Right forelimb (tissue), 1 donor: ENCODE measurements at places on chromosomes 5 and 9.

DNA sequence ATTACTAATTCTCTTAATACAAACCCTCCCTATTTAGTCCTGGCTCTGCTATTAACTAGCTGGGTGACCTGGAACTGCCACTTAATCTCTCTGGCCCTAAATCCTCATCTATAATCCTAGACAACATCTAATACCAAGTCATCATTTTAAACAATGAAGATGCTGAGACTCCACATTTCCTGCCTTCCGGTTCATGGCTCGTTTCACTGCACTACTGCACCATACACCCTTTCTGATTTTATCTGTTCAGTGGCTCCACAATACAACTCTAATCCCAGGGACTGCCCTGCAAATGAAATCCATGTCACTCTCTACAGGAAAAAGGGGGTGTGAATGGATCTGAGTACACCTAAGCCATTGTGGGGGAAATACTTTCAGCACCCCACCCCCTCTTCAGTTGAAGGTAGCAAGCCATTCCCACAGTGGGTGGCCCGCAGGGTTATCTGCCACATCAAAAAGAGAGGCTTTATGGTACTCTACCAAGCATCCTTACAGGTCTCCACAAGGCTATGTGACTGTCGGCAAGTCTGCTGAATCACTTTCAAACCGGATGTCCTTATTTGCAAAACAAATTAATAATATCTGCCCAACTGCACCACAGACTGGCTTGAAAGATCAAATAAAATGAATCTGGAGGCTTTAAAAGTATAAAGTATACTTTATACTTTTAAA is 89.5 kb downstream of the EPB41L4A start:
- no peak for DNase-seq

DNA sequence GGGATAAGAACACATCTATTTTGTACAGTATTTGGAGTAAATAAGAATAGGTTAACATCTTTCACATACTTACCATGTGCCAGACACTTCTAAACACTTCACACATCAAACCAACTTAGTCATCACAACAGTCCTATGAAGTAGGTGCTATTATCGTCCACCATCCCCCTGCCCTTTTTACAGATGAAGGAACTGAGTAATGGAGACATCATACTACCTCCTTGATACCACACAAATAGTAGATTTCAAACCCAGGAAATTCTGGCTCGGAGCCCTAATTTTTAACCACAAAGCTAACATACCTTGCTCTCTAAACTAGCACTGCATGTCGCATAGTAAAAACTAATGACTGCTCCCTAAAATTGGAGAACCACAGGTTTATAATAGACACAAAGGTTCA is 4.2 kb upstream of the ZNF366 start:
- no peak for DNase-seq

- no peak for DNase-seq
Measured at GRCh38 chr5:138186002-138186447, 7.1 kb downstream of the KIF20A start.

DNA sequence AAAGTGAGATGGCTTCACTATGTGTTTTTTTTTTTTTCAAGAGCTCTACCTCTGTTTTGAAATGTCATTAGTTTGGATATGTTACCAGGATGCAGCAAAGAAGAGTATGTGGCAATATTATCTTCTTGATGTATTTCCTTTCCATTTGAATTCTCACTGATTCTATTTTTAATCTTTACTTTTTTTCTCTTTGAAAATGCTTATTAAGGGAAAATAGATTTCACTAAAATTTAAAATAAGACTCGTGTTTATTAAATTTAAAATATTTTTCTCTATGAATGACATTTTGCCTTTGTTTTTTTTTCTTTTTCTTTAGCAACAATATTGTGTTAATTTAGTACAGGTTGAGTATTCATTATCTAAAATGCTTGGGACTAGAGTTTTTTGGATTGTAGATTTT is 29.2 kb downstream of the TENT2 start:
- DNase-seq, result no peak

GRCh38 chr5:40385544-40385943 is 294.2 kb upstream of the PTGER4 start:
- no peak for DNase-seq

- DNase-seq, result no peak
Measured at GRCh38 chr5:159322180-159322579, 8.1 kb downstream of the IL12B start.

- no peak for DNase-seq
Measured at GRCh38 chr5:61435368-61435767, 103.3 kb downstream of the ZSWIM6 start.

GRCh38 chr5:43168175-43168574 is 23.9 kb upstream of the NIM1K start:
- DNase-seq, result no peak

GRCh38 chr5:59584858-59585846 is 308.4 kb downstream of the PDE4D start:
- no peak for DNase-seq

- no peak for DNase-seq
Measured at GRCh38 chr9:89502671-89503070, 4.8 kb upstream of the SEMA4D start.

DNA sequence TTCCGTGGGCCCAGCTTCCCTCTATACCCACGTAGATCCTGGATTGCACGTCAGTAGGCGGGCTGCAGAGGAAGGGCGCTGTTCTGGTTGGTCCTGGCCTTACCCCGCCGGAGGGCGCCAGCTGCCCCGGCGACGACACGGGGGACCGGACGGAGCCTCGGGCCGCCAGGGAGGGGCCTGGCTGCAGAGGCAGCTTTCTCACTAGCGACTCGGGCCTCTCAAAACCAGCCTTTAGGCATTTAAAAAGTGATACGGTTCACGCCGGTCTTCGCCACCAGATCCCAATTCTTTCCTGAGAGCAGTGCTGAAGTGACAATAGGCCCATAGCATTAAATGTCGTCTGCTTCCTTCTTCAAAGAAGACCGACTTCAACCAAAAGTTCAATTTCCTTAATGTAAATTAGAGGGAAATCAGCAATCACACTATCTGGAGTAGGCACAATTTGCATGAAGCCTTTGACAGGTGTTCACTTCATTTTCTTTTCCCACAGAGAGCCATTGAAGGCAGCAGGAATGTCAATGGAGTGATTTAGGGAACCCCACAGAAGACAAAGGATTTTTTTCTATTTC is 17.6 kb upstream of the UBE2D2 start:
- peak; percentile 60 for DNase-seq

DNA sequence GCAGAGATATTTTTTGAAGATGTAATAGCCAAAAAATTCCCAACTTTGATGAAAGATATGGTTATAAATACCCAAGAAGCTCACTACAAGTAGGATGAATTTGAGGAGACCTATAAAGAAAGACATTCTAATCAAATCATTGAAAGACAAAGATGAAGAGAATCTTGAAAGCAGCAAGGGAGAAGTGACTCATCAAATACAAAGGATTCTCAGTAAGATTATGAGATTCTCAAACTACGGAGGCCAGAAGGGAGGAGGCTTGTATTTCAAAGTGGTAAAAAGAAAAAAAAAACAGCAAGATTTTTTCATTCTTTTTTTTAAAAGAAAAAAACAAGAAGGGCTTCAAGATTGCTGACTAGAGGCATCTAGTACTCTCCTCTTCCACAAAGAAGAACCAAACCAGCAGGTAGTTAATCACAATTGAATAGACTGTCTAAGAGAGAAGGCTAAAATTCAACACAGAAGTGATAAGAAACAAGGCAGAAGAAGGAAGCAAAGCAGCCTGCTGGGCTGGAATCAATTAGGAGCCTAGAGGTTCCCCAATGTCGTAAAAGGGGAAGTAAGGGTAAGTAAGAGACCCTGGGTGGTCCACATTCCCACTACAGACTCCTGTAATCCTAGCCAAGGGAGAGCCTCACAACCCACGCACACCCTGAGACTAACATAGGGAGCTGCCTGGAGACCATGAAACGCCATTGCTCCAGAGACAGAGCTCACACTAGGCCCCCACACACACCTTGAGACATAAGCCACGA is 59.1 kb upstream of the NIPAL4 start:
- no peak for DNase-seq

- DNase-seq, result no peak
Measured at GRCh38 chr5:172173564-172174153, 14.4 kb downstream of the STK10 start.

GRCh38 chr5:107195890-107196395 is 474.8 kb downstream of the EFNA5 start:
- no peak for DNase-seq

- peak; percentile 95 for DNase-seq
Measured at GRCh38 chr9:128244837-128245231, 31.0 kb downstream of the GOLGA2 start.

GRCh38 chr5:128403333-128403732 is 134.7 kb downstream of the FBN2 start:
- no peak for DNase-seq

- DNase-seq, result no peak
Measured at GRCh38 chr5:65961633-65962032, 35.3 kb downstream of the ERBIN start.

DNA sequence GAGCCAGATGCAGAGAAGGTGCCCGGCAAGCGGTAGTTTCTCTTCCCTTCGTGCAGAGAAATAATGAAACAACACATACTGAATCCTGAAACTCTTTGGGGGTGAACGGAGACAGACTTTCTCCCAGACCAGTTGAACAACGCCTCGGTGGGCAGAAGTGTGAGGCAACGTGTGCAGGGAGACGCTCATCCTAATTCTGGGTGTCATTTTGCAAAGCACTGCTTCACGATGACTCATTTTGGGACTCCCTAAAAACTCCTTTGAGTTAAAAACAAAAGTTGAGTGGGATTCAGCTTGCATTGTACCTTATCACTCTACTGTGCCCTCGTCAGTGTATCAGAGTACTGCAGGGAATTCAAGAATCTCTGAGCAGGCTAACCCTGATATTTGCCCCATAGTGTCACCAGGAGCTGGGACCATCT is 3.5 kb upstream of the NEK6 start:
- DNase-seq, result no peak

DNA sequence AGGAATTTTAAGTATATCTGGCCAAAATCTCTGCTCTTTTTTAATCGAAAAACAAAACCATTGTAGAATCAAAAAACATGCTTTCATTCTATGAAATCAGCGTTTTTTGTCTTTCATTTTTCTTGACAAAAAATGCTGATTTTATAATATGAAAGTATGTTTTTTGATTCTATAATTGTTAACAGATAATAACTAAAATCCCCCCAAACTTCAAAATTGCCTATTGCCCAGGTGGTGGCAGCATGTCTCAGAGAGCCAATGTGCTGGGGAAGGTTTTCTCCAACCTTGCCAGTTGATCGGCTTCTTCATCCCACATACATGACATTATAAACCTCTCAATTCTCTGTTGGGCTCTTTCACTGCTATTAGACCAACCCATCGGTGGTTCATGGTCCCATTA is 5.1 kb upstream of the SMIM15 start:
- no peak for DNase-seq

DNA sequence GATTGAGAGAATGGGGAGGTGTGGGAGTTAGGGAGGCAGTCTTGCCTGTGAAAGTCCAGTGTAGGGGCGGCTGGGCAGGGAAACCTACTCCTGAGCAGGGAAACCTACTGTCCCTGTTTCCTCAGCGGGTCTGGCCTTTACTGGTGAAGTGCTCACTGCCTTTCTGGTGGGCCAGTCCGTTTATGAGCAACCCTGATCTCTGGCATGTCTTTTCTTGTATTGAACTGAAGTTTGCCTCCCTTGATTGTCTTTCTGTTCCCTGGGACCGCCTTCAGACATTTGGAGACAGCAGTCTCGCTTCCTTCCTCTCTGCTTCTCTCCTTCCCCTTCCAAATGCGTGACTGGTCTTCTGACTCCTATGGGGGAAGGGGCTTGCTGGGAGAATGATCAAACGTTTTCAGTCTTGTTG is 2.9 kb downstream of the SNX18 start:
- DNase-seq, result no peak

DNA sequence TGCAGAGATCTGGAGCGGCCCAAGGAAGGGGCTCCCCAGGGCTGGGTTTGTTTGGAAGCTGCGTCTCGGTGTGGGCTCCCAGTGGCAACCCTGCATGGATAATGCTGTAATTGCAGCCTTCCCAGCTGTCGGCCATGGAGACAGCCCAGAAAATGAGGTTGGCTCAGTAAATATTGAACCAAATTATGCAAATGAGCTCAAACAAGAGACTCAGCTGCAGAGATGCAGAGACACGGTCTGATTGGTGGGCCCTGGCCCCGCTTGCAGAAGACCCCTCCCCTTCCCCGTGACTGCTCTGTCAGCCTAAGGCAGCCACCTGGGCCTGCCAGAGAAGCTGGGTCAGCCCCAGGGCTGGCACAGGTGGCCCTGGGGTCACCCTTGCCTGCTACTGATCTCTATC is 75.9 kb downstream of the RAD23B start:
- DNase-seq, result no peak

DNA sequence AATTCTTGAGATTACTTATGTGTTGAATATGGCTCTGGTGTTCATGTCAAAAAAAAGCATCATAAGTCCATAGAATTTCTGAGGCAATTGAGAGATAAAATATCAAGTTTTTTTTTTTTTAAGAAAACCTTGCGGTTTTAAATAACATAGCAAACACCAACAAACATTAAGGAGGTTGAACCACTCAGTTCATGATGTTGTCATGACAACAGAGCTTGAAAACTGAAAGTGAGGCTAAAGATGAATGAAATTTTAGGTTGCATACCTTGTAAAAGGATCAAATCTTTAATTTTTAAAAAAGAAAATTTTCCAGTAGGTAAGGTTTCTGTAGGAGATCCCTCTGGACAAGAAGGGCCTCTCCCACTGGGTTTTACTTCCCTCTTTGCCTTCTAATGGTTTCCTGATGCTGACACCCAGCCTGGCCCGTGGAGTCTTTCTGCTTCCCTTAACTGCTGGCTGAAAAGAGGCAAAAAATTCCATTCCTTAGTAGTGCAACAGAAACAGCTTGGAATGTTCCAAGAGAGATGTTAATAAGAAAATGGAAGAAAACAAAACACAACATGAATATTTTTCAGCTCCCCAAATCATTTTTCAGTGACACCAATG is 60.0 kb upstream of the FER start:
- no peak for DNase-seq

- DNase-seq, result no peak
Measured at GRCh38 chr5:66538126-66538525, 58.1 kb upstream of the MAST4 start.

GRCh38 chr9:8085986-8086385 is 286.4 kb upstream of the DMAC1 start:
- no peak for DNase-seq

- no peak for DNase-seq
Measured at GRCh38 chr5:39197556-39197955, 21.8 kb downstream of the FYB1 start.

GRCh38 chr9:73143711-73144328 is 7.8 kb upstream of the ANXA1 start:
- no peak for DNase-seq

DNA sequence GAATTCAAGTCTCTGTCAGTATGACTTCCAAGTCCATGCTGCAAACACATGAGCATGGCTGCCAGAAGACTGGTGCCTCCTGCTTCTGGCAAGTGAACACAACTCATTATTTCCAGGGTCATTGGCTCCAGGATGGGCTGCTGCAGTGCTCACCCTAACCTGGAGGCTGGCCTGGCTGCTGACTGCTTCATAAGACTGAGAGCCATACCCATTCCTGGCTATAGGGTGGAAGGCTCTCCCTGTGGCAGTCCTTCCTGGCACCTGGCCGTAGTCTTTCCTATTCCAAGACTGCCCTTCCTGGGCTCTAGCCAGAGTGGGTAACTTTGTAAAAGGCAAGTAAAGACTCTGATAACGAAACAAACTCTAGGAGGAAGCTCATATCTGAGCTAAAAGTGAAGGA is 51.2 kb downstream of the CXXC5 start:
- DNase-seq, result no peak

GRCh38 chr9:135082536-135082935 is 4.9 kb upstream of the OLFM1 start:
- no peak for DNase-seq
